ENCODE measurements at places on chromosomes 4 and X.

- no peak for DNase-seq
These were observed 45.7 kb downstream of the C4orf50 start for GRCh38 chr4:5972571-5972970.

GRCh38 chr4:187235456-187236170 is 512.0 kb upstream of the FAT1 start:
- peak; percentile 74 for DNase-seq

DNA sequence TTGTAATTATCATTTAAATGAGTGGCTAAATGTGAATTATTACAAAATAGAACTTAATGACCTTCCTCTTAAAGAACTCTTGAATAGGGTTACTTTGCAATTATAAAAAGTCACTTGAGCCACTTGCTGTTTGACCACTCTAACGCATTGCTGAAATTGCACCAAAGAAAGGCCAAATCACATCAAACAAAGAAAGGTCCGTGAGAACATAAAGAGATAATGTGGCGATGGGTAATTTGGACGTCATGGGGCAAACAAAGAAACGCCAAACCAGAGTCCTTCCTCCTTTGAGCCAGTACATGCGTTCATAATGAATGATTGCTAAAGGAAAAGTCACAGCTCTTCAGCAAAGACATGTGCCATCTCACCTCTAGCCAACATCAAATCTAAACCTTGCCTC is 229.8 kb upstream of the STS start:
- DNase-seq = no peak

DNA sequence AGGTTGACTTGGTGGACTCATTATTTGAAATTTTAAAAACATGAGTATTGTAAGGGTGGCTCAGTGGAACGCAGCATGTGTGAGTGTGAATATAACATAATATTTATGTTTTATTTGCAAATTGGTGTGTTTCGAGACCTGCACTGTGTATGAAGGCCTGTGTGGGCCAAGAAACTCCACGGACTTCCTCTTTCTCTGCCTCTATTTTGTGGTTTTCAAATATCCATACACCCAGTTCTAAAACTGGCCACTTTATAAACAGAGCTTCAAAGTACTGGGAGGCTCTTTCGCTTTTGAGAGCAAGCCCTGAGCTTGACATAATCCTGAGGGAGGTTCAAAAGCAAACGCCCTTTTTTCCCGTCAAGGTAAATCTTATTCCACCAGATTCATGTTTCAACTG is 187.7 kb downstream of the GPAT3 start:
- no peak for DNase-seq

DNA sequence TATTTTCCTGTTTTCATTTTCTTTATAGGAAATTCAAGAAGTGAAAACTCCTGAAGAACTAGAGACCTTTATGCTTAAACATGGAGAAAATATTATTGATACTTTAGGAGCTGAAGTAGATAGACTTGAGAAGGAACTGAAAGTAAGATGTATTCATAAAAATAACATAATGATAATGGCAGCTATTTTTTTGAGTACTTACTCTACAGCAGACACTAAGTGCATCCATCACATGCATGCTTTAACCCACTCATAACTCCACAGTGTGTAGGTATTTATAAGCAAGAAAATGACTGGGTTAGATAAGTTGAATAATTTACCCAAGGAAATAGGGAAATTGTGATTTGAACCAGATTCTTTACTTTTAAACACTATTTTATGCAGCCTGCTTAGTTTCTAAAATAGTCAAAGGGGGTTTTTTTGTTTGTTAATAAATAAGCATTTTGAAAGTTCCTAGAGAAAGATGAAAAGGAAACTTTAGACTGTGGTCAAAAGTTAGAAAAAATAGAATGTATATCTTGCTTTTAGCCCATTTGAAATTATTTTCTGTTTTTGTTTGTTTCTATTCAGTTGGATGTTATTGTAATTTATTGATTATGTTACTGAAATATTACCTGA is 74.2 kb downstream of the BEND4 start:
- DNase-seq = no peak

GRCh38 chr4:83308672-83309071 is 24.1 kb upstream of the COQ2 start:
- no peak for DNase-seq

- no peak for DNase-seq
These were observed 51.1 kb downstream of the WDFY3 start for GRCh38 chr4:84915396-84915780.

DNA sequence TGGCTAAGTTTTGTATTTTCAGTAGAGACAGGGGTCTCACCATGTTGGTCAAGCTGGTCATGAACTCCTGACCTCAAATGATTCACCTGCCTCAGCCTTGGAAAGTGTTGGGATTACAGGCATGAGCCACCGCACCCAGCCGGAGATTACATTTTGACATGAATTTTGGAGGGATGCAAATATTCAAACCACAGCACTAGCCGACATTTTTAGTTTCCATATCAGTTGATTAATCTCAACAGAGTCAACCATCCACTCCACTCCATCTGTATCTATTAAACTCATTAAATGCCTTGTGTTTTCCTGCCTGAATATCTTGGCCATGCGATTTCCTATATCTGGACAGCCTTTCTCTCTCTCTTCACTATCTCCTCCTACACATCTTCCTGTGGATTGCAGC is 64.1 kb upstream of the PDGFRA start:
- no peak for DNase-seq

DNA sequence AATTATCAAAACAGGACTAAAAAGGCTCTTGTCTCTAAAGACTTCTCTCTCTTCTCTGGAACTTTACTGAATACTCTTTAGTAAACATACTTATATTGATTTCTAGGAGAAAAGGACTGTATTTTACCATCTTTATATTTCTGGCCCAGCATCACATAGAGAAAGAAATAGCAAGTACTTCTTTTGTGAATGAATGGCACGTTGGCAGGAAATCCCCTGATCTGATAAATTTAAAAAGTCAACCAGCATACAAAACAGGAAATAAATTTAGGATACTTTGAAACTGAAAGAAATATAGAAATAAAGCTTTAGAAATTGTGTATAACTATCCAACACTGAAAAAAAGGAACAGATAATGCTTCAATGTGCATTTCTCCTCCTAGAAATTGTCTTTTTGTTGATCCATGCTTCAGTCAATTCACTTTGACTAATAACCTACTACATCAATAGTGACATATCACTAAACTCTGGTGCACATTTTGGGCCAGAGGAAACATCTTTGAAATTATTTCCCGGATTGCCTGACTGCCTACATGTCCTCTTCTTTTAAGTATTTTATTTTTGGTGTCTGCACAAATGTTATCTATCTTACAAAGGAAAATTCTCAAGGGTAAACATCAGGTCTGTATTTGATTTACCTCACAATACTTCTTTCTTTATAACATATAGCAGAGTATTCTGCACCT is 183.5 kb upstream of the FSTL5 start:
- DNase-seq = no peak

- peak; percentile 70 for DNase-seq
These were observed 6.3 kb downstream of the FNIP2 start for GRCh38 chr4:158775091-158775651.

DNA sequence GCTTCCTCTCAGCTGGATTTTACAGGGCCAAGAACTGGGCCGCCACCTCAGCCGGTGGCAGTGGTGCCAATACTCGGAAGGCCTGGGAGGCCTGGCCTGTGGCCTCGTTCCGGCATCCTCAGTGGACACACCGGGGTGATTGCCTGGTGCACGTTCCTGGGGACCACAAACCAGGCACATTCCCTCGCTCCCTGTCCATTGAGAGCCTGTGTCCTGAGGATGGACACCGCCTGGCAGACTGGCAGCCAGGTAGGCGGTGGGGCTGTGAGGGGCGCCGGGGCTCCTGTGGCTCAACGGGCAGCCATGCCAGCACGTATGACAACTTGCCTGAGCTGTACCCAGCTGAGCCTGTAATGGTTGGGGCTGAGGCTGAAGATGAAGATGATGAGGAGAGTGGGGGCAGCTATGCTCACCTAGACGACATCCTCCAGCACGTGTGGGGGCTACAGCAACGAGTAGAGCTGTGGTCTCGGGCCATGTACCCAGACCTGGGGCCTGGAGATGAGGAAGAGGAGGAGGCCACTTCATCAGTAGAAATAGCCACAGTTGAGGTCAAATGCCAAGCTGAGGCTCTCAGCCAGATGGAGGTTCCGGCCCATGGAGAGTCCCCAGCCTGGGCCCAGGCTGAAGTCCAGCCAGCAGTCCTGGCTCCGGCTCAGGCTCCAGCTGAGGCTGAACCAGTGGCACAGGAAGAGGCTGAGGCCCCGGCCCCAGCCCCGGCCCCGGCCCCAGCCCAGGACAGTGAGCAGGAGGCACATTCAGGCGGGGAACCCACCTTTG is 70.4 kb downstream of the STARD8 start:
- no peak for DNase-seq

- no peak for DNase-seq
These were observed 1.2 kb downstream of the ARHGAP6 start for GRCh38 chrX:11664211-11665167.
